ENCODE measurements at places on chromosomes 7 and 10.

DNA sequence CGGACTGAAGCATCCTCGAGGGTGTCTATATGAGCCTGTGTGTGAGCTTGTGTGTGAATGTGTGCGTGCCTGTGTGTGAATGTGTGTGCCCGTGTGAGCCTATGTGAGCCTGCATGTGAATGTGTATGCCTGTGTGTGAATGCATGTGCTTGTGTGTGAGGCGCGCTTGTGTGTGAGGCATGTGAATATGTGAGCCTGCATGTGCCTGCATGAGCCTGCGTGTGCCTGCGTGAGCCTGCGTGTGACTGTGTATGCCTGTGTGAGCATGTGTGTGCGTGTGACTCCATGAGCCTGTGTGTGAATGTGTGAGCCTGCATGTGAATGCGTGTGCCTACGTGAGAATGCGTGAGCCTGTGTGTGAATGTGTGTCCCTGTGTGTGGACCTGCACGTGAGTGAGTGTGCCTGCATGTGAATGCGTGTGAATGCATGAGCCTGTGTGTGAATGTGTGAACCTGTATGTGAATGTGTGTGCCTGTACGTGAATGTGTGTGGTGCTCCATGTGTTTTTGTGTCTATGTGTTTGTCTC lies 33.4 kb downstream of the PDGFA start:
- DNase-seq, result no peak

GRCh38 chr10:69333205-69333604 lies 54.9 kb downstream of the HK1 start:
- DNase-seq, result no peak

DNA sequence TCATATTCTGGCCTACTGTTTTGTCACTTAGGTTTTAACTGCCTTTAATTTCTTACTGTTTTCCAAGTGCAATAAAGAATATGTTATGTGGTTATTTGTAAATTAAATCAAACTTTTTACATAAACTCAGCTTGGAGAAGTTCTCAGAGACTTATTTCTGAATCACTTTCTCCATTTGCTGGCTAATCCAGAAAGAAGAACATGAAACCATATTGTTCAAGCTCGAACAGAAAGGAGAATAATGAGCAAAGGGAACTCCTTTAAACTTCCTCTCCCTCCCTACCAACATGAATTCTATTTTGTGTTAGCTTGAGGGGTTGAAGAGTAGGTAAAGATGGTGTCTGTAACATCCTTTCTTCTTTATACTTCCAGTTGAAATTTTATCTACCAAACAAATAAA lies 52.3 kb downstream of the SHTN1 start:
- DNase-seq, result no peak

DNA sequence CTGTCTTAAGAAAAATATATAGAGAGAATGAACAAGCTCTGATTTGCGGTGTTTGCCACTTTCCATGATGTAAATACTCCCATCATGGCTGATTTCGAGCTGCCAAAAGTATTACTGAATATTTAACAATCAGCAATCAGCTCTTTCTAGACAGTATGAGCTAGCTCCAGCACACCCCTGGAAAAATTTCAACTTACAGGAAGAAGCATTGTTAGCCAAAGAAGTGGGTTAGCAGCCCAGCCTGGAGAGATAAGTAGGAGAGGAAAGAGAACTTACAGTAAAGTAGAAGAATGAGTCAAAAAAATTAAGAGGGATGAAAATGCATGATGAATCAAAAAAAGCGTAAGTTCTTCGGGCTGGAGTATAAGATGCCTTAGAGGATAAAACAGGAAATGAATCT lies 60.6 kb upstream of the ANK3 start:
- no peak for DNase-seq

DNA sequence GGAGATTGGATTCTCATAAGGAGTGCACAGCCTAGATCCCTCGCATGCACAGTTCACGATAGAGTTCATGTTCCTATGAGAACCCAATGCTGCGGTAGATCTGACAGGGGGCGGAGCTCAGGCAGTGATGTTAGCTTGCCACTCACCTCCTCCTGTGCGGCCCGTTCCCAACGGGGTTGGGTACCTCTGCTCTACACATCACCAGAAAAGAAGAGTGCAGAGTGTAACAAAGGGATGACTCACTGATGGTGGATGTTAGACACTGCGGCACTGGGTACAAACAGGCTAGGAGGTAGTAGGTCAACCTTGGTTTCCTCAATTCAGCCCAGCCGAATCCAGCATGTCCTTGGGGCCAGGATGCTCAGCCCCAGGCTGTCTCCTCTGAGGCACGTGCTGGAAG lies 66.8 kb upstream of the CHST15 start:
- DNase-seq, result no peak

GRCh38 chr10:65618126-65618525 lies 1307.7 kb upstream of the LRRTM3 start:
- DNase-seq, result no peak

GRCh38 chr7:114086914-114087652 lies 168.3 kb upstream of the PPP1R3A start:
- DNase-seq, result no peak

All from activated CD4-positive, alpha-beta T cell treated with anti-CD3 and anti-CD28 coated beads, Interleukin-2, amount 50 U/mL, for 24 hours (primary cell).